ENCODE measurements at places on chromosomes 5 and 9.

DNA sequence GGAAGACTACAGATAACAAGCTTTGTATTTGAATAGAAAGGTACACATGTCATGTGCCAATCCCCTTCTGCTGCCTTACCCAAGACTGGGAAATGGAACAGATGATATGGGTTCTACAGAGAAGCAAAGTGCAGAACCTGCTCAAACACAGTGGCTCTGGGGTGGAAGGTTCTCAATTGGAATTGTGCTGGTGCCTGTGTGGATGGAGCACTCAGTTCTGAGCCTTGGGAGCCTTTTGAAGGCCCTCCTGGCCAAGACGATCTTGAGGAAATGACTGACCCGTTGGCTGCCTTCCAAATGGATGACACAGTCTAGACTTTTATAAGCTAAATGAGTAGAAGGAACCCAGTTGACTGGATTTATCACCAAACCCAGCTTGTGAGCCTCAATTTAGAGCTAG lies 4.2 kb upstream of the PRSS3 start:
- no peak for DNase-seq

- DNase-seq, result no peak
These were observed 42.8 kb downstream of the WWC1 start for GRCh38 chr5:168334280-168334679.

DNA sequence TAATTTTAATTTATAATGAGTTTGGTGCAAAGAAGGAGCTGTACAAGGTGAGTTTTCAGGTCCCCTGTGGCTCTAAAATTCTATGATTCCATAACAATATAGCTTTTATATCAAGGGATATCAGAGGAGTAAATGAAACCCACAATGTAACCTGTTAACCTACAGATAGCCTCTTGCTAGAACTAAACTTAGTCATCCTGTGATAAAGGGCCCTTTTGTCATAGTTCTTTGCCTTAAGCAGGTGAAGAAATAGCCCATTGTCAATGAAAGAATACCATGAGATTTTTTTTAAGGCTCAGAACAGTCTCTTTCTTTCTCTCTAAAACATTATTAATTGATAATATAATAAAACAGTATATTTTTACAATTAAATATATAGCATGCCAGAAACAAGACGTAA lies 127.8 kb downstream of the NFIB start:
- no peak for DNase-seq

- DNase-seq, result no peak
These were observed 7.4 kb downstream of the UGCG start for GRCh38 chr9:111904026-111904425.

DNA sequence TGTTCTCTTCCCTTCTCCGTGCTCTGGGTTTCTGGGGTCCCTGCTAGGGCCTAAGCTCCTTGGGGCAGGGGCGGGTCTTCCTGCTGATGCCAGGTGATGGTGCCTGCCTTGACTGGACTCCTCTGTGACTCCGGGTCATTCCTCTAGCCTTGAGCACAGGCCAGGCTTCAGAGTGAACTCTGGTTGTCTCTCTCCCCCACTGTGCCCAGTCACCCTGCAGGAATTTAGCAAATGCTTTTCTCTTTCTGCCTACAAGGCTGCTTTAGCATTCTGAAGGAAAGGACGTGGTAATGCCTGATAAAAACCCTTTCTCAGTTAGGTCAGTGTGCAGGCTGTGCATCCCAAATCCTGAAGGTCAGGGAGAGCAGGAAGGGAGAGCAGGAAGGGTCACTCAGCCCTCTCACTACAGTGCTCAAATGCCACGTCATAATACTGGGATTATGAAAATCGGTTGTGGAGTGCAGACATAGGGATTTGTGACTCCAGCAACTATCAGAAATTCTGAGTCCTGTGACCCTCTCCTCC lies 2.7 kb downstream of the CXCL14 start:
- no peak for DNase-seq

DNA sequence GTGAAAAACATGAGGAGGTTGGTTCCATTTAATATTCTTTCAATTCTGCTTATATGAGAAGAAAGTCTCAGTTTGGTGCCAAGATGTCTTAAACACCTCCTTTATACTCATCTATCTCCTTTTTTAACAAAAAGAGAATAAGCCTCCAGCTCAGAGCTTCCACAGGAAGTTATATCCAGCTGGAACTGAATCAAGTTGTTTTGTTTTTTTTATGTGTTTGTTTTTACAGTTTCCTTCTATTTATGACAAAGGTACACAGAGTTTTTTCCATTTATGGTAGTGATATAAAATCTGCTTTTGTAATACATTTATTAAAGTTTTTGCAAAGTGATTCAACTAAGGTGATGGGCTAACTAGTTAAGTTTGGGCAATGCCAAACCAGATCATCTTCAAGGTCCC lies 10.4 kb downstream of the SPARC start:
- DNase-seq, result no peak

DNA sequence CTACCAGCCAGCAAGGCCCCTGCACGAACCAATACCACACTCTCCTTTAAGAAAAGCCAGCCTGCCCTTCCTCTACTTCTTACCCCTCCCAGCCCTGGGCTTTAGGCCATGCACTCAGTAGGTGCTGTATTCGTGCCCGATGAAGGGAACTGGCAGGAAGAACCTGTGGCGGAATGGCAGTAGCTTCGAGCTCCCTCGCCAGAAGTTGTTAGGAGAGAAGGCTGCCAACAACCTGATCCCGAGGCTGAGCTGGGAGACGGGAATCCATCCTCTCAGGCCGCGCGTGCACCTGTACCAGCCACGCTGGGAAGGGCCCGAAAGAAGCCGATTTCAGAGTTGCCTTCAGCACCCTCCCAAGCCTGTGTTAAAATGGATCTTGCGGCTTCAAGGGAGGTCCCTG lies 45.3 kb upstream of the AKNA start:
- no peak for DNase-seq

DNA sequence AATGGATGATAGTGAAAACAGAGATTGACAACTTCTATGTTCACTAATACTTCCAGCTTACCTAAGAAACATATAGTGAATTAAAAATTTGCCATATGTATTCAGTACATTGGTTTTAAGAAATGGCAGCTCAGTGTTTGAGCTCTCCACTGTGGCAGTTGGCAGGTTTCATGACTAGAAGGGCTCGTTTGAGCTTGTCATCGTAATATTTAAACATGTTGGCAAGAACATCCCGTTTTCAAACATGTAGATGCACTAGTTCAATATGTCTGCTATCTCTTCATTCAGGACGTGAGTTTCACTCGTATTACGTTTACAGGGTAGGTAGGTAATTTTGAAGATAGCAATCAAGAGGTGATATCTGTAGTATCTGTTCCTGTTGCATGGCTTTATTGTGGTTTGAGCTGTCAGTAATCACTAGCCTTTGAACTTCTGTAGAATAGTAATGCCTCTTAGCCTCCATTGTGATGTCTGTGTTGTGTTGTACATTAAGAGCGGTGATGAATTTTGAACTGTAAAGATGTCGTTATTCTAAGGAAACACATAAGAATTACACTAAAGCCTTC lies 74.8 kb downstream of the NLN start:
- no peak for DNase-seq

DNA sequence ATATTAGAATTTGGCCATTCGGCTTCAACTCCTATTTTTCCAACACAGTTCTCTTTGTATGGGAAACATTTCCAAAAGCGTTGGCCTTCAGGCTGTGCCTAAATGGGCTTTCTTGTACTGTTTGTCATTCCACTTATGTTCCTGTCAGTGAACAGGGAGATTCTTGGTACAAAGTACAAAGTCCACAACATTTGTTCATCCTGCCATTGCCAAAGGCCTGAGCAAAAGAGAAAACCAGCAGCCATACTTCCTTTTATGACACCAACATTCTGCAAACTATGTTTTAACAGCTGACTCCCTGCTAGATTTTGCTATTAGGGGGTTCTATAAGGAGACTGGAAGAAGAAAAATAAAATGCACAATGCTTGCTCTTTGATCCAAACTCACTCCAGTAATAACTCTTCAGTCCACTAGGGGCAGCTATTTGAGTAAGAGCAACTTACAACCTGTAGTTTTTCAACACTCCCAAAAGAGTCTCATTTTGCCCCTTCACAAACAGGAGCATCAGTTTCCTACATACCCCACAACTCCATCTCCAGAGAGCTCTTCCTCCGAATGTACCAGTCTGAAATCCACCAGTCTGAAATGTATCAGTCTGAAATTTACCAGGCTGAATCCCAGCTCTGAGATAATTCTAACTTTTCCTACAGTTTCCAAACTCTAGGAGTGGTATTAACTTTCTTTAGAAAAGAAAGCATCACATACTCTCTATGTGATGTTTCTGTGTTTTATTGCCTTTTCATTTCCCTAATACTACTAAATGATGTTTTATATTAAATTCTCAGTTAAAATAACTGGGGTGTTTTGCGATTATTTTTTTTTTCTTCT lies 693.8 kb downstream of the DNAH5 start:
- DNase-seq, result no peak

GRCh38 chr9:95381221-95381620 lies 63.7 kb upstream of the FANCC start:
- DNase-seq, result no peak

DNA sequence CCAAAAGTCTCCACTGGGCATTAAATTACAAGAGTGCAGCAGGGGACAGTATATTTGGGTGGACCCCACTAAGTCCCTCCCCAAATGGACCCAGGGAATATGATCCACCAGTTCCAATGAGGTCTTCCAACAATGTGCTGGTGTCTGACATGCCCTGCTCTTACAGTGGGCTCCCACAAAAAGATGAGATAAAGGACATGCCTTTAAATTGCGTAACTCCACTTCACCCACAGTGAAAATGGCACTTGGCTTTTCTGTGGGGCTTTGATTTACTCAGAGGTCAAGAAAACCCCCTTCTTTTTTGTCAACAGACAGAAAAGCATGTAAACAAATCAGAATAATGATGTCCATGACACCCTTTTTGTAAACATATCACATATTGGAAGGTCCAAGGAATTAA lies 336.5 kb downstream of the EBF1 start:
- DNase-seq, result no peak

GRCh38 chr5:53321073-53321472 lies 159.4 kb upstream of the FST start:
- DNase-seq, result no peak

- no peak for DNase-seq
These were observed 297.3 kb upstream of the RIOK2 start for GRCh38 chr5:97480313-97480712.

DNA sequence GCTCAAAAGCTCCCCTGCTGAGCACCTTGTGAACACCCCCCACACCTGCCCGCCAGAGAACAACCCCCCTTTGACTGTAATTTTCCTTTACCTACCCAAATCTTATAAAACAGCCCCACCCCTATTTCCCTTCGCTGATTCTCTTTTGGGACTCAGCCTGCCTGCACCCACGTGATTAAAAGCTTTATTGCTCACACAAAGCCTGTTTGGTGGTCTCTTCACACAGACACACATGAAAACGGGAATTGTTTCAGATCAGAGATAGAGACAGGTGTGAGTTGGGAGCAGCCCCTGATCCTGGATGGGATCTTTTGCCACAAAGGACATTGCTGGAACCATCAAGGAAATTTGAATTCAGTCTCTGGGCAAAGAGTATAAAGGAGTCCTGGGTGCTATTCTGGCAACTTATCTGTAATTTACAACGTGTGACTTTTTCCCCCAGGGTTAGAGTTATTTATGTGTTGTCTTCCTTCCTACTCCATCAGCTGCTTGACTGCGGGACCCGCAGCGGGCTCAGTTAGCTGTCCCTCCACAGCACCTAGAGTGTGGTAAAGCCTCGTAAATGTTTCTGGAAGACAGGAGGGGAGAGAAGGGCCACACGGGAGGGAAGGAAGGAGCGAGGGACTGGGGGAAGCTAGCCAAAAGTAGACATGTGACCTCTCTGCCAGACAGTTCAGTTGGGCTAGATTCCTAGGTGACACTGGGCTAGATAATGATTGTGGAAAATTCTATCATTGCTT lies 437.0 kb downstream of the ZNF608 start:
- no peak for DNase-seq

GRCh38 chr9:107569174-107569573 lies 79.6 kb upstream of the KLF4 start:
- no peak for DNase-seq

DNA sequence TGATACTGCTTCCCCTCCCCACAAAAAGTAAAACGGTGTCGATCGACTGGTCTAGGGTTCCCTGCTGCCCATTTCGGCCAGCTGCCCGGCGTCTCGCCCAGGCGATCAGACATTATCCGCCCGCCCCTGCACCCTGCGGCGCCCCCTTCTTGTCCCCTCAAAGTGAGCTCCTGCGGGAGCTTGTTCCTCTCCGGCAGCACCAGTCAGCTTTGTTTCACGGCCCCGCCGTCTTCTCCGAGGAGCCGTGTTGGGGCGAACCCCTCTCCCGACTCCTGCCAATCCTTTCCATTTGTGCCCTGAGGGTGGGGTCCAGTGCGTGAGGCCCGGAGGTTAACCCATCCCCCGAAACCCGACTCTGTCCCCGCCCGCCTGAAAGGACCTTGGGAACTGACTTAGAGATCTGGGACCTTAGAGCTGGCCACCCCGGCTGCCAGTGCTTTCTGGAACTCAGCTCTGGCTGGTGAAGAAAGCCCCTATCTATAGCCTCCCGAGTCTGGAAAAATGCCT lies 518 bp downstream of the UBE2B start:
- DNase-seq, result peak; percentile 37

DNA sequence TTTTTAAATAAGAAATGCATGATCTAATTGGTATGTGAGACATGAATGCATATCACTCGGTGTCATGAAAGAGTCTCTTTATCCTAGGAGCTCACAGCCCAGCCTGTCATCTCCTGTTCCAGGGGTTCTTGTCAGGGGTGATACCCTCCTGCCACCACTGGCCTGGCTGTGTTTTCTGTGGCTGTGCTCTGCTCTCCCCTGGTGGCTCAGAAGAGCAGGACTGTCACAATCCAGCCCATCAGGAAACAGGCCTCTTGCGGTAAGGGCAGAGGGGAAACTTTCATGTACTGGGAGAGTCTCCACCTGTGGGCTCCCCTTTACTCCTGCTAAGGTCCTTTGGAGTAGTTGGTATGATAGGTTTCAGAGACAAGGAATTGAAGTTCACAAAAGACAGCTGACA lies 240.2 kb upstream of the GLRA1 start:
- DNase-seq, result no peak

DNA sequence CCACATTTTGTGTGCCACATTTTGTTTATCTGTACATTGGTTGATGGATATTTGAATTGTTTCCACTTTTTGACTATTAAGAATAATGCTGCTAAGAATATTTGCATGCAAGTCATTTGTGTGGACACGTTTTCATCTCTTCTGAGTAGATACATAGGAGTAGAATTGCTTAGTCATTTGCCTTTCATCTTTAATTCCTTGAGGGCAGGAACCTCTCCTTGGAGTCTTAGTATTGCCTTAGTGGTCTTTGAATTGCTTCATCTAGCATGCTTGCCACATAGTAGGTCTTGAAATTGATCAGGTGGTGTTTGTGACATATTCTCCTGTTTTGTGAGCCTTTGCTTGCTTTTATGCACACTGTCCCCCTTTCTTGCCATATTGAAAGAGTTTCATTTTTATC lies 128.5 kb downstream of the NR3C1 start:
- no peak for DNase-seq

- DNase-seq, result no peak
These were observed 527 bp downstream of the MEF2C start for GRCh38 chr5:88882276-88883038.

- no peak for DNase-seq
These were observed 43.9 kb downstream of the AMBP start for GRCh38 chr9:114034196-114034595.

GRCh38 chr9:95058795-95059386 lies 258.6 kb downstream of the FANCC start:
- no peak for DNase-seq

Data from stimulated activated CD4-positive, alpha-beta T cell treated with anti-CD3 and anti-CD28 coated beads, TNF-alpha, amount 100 ng/mL, for 24 hours (primary cell).